NCI-H2171 treated with DMSO at 0.1 percent for 48 hours (cell line): ENCODE measurements at places on chromosomes 16 and 17.

GRCh38 chr17:34487626-34488025 is 91.8 kb upstream of the TMEM132E start:
- no peak for DNase-seq

GRCh38 chr17:8522577-8522976 is 86.9 kb downstream of the NDEL1 start:
- DNase-seq: no peak

- DNase-seq: no peak
Observed at GRCh38 chr17:29664743-29665480, 42.2 kb upstream of the CORO6 start.

GRCh38 chr16:17835118-17835876 is 364.5 kb upstream of the XYLT1 start:
- DNase-seq: no peak

GRCh38 chr17:59466946-59467801 is 98.2 kb upstream of the DHX40 start:
- DNase-seq: peak; percentile 18

DNA sequence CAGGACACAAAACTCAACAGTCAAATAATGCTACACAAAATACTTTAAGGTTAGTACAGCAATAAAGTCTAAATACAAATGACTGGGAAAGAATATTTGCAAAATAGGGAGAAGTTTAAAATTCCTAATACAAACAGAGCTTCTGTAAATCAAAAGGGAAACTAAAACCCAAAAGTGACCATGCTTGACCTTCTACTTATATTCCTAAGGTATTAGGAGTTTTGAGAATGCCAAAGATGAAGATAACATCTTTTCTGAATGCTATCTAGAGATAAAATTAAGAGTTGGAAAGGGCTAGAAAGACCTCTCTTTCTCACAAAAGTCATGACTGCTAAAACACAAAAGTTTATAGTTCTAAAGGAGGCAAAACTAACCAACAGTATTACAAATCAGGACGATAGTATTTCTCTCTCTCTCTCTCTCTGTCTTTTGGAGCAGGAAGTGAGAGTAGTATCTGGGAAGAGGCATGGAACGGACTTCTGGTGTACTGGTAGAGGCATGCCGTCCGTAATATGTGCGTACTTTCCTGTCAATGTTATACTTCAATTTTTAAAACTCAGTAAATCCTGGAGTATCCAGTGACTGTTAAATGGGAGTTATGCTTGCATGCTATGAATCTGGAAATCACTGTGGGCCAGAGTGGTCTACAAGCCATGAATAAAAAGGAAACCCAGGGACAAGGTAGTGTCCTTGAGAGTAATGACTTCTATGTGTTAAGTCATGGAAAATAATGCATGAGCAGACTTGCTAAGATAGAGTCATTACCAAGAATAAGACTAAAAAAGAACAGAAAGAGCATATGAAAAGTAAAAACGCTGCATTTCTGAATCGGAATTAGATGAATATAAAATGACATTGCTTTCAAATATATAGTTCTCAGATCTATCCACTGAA is 49.7 kb upstream of the ANKFY1 start:
- no peak for DNase-seq

- no peak for DNase-seq
Observed at GRCh38 chr16:70434484-70435260, 4.2 kb downstream of the ST3GAL2 start.

GRCh38 chr17:4899341-4900230 is at the start of gene C17orf107:
Gene C17orf107 (plus strand): TSS chr17:4899536. CDS start chr17:4899763, 227 bp downstream.
- peak; percentile 29 for DNase-seq

DNA sequence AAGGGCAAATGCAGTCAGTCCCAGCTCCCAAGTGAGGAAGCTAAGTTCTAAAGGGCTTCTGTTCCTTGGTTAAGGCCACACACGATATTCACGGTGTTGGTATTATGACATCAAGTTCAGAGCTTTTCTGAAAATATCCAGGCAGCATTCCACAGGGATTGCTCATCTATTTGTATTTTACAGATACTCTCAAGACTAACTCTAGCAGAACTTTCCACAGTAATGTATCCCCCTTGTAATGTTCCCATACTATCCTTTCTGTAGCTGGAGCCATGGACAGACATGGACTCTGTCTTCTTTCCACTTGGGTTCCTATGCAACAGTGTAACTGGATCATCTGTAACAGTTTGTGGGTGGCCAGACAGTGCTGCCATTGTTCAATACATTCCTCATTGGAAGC is 13.5 kb downstream of the SDR42E1 start:
- no peak for DNase-seq

DNA sequence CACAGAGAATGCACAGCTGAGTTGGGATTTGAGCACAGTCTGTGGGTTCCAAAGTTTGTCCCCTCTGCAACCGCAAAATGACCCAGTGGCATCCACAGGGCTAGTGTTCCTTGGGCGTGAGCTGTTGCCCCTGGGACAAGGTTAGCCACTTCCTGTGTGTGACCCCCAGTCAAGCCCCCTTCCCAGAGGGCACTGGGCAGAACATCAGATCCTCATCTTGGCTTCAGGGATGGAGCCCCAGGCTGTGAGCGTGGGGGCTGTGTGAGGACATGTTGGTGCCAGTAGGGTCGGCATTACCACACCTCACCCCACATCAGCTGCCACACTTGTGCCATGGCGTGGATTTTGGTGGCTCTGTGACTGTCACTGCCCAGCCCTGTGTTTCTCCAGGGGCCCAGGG is 55.3 kb downstream of the USP22 start:
- DNase-seq: no peak

DNA sequence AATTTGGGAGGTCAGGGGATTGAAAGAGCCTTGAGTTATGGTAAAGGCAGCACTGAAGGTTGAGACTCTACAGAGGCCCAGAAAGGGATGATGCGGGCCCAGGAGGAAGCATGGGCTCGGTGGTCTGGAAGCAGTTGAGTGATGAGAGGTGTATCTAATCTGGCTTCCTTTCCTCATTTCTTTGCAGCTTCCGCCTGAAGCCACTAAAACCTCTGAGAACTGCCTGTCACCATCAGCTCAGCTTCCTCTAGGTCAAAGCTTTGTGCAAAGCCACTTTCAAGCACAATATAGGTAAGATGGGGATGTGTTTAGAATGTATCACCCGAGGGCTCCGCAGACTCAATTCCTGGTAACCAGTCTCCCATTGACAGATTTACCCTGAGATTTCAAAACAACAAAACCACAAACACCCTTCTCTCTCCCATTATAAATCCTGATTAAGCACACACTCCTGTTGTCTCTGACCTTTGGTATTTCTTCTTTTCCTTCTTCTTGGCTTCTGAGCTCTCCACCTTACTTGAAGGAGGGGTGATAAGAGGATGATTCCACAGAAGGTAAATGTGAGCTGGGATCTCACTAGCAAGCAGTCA is 21.2 kb downstream of the USP43 start:
- no peak for DNase-seq

- peak; percentile 84 for DNase-seq
Observed at GRCh38 chr17:47239967-47240651, 13.5 kb upstream of the ITGB3 start.

- DNase-seq: no peak
Observed at GRCh38 chr17:35155246-35155645, 7.6 kb downstream of the UNC45B start.

GRCh38 chr16:84657229-84657837 is 9.0 kb downstream of the KLHL36 start:
- no peak for DNase-seq

DNA sequence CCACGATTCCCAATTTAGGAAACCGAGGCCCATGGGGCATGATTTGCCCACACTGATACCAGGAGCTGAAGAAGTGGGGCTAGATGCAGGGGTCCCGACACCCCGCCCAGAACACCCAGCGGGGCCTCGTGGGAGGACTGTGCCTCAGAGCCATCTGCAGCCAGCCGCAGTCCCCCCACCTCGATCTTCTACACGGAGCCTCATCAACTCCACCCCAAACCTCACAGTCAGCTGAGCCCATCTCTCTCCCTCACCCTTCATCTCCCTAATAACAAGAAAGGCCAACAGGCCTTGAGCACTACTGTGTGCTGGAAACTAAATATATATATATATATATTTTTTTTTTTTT is 4.2 kb downstream of the ITGAE start:
- no peak for DNase-seq

- DNase-seq: no peak
Observed at GRCh38 chr17:1532836-1533602, 16.6 kb upstream of the INPP5K start.

GRCh38 chr16:88395669-88396584 is 13.2 kb downstream of the ZNF469 start:
- DNase-seq: no peak

GRCh38 chr16:56977216-56977615 is 12.1 kb upstream of the NLRC5 start:
- no peak for DNase-seq

DNA sequence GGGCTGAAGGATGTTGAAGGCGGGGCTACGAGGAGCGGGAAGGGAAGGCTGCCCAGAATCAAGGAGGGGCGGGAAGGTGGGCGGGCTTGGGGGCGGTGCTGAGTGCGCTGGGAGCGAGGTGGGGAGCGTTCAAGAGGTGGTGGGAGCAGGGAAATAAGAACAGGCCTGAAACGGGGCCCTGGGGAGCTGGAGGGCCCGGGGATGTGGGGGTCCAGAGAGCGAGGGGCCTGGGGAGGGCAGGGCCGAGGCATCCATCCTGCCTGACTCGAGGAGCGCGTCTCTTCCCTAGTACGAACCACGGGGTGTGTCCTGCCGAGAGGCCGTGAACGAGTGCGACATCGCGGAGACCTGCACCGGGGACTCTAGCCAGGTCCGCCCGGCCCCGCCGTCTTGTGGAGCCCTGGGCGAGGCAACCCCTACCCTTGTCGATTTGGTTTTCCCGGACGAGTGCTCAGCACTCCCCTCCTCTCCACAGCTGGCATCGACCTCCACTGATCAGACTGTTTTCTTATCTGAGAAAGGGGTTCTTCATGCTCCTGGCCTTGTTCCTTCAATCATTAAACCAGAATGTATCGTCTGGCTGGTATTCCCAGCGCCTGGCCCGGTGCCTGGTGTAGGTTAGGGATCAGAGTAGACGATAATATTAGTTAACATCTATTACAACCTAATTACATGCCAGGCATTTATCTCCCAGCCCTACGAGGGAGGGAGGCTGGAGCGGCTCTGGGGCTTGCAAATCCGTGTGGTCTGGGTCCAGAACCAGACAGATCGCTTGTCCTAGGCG is 17.2 kb downstream of the ADAM11 start:
- DNase-seq: no peak

DNA sequence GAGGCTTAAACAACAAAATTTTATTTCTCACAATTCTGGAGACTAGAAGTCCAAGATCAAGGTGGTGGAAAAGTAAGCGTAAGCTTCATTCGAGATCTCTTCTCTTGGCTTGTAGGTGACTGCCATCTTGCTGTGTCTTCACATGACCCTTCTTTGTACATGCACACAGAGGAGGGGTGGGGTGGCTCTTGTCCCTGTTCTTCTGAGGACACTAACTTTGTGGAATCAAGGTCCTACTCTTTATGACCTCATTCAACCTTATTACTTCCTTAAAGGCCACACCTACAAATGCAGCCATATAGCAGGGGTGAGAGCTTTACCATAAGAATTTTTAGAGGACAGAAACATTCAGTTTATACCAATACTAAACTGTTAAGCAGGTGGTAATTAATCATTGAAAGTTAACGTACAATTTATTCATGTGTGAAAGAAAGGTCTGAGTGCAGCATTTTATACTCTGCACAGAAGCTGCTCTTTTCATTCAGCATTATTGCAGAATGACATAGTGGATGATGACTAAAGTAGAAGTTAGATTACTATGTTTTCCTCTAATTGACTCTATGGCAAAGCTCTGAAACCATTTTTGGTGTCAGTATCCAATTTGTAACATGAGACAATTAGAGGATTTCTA is 139.9 kb upstream of the HLF start:
- peak; percentile 13 for DNase-seq

GRCh38 chr17:13864521-13864920 is 204.8 kb upstream of the COX10 start:
- DNase-seq: no peak

DNA sequence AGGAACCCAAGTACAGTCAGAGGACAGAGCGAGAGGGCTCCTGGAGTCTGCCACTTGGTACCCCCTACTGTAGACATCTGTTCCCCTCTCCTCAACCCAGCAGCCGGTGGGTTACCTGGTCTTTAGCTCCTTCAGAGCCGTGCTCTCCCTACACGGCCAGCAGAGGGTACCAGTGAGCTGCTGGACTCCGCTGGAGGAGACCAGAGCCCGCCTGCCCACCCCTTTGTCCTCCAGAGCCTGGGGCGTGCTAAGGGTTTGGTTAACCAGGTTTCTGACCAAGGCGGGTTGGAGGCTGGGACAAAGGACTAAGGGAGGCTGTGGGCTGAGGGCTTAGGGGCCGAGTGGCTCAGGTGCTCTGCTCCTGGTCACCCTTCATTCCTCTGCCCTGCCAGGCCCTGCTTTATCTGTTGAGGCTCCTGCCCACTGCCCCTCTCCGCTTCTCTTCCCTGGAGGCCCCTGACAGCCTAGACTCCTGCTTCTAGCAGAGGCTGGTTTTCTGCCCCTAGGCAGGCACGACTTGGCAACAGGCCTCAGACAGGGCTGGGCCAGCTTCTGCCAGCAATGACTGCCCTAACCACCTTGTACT is 2.7 kb upstream of the HSD11B2 start:
- DNase-seq: peak; percentile 76
